ENCODE measurements at places on chromosomes 5 and 9.
A peak's percentile ranks its signal among the peaks of the same experiment; 100 is the strongest.

- DNase-seq, result no peak
Measured at GRCh38 chr5:161399996-161400562, 146.4 kb downstream of the GABRB2 start.

- no peak for DNase-seq
Measured at GRCh38 chr9:129322022-129322621, 144.1 kb upstream of the IER5L start.

GRCh38 chr5:30581198-30581935 is 612.1 kb upstream of the CDH6 start:
- DNase-seq, result no peak

GRCh38 chr5:43484106-43484849 is 613 bp upstream of the TMEM267 start:
- DNase-seq, result peak; percentile 81

DNA sequence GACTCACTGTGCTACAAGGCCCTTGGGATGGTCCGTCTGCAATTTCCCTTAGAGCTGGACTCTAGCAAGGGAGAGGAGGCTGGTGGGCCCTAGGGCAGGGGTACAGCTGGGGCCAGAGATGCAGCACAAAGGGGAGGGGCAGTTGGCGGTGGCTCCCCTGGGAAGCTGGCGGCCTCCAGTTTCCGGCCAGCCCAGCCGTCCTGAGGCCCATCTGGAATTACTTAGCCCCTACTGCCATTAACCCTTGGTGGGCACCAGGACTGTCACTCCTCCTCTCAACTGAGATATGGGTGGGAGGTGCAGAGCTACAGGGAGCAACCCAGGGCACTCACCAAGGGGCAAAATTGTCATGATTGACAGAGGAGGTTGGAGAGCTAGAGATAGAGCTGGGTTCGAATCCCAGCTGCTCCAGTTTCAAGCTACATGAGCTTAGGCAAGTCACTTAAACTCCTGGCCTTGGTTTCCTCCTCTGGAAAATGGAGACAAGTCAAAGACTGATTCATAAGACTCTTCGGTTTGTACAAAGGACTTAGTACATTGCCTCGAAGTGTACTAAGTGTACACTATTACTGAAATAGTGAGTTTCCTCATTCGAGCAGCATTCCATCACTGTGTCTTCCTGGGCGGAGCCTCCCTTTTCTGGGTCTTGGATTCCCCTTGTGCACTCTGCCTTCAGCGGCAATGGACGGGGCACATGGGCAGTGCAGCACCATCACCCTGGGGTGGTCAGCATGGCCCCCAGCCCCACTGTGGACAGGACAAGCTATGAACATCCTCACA is 2.7 kb upstream of the PDGFRB start:
- no peak for DNase-seq

DNA sequence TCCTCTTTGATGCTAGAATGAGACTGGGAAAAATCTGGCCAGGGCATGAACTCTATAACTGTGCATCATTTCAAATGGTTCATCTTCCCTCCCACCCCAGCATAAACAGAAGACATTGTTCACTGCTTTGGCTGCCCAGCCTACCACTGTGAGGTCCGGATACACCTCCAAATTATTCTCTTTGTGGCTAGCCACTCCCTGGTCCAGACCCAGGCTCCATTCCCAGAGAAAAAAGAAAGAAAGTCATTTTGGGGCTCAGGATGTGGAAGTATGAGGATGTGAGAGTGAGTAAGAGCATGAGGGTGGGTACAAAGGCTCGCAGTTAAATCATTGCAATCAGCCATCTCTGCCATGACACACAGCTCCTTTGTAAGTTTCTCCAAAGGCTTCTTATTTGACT is 559.2 kb downstream of the PSAT1 start:
- no peak for DNase-seq

DNA sequence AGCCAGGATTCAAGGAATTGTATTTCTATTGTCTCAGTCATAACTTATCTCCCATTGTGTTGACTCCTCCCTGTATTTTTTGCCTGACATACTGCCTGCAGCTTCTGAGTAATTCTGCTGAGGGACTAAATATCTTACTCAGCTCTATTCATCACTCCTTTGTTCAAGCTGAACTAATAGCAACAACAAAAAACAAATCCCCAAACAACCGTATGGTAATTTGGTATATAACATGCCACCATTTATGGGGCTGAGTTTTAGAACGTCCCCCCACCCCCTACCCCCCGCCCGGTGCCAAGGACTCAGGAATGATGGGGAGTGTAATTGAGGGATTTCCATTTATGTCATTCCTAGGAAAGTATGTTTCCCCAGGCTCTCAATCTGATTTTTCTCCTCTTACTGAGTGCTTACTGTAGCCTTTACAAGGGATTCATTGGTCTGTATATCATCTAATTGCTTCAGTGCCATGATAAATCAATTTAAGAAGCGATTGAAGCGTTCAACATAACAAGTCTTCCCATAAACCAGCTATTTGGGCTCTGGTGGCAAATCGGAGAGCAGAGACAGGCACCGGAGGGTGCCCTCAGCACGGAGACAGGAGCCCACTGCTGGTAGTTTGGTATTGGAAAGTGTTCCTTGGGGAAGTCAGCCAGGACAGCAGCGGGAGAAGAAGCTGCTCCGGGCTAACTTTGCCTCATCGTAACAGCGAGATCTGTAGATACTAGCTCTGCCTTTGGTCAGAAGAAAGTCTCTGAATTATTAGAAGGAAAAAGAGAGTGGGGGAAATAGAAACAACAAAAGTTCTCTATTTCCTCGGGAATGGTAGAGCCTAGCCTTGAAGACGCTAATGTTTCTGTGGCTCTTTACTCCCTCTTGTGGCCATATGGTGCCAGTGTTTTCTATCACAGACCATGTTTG is 40.7 kb upstream of the HSD17B4 start:
- peak; percentile 44 for DNase-seq

DNA sequence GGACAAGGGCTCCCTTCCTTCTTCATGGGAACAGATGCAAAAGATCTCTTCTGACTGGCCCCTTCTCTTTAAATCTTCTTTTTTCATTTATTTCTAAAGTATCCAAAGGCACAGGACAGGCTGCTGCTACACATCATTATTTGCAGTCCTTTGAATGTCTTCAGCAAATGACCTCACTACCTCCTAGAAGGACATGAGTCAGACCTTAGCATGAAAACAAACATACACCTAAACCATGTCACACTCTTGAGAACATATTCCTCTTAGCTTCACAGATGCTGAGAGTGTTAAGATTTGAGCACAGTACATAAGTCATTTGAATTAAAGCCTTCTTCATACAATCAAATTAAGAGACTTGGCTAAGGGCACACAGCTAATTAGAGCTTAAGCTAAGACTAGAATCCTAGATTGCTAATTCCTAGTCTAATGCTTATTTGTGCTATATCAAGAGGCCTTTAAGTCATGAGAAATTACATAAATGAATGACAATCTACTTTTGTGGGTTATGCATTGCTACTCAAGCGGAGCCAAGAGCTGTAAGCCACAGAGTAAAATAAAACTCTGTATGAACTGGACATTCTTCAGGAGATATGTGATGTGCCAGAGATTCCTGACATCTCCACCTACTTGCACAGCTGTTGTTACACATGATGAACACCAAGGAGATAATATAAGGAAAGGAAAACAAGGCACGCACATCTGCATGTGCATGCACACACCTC is 109.1 kb upstream of the PTGER4 start:
- no peak for DNase-seq

DNA sequence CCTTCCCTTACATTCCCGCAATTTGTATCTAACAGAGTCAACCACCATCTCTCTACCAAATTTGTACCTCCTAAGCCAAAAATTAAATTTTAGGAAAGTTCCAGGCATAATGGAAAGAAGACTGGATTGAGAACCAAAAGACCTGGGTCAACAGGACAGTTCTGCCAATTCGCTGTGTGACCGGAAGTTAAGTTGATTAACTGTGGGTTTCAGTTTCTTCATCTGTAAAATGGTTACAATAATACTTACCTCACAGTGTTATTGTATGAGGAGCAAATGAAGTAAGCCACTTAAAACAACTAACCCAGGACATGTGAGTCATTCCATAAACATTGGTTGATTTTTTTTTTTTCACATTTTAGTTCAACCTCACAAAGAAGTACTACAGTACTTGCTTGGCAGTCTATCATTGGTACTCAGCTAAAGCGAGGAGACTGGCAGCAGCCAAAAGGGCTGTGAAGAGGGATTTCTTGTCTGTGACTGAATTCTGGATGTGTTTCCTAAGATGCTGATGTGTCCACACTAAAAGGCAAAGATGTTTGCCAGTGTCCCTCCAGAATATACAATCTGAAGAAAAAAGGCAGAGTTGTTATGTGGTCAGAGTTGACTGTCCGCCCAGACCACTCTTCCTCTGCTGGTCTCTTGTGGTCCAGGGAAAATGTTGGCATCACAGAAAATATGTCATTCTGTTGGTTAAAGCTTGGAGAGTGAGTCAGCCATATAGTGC is 198.6 kb downstream of the TLE1 start:
- no peak for DNase-seq

GRCh38 chr5:34639852-34640626 is 16.1 kb upstream of the RAI14 start:
- DNase-seq, result no peak

GRCh38 chr5:124718380-124718789 is 28.1 kb downstream of the ZNF608 start:
- DNase-seq, result no peak

GRCh38 chr9:130186839-130187522 is 14.8 kb downstream of the NCS1 start:
- DNase-seq, result no peak

DNA sequence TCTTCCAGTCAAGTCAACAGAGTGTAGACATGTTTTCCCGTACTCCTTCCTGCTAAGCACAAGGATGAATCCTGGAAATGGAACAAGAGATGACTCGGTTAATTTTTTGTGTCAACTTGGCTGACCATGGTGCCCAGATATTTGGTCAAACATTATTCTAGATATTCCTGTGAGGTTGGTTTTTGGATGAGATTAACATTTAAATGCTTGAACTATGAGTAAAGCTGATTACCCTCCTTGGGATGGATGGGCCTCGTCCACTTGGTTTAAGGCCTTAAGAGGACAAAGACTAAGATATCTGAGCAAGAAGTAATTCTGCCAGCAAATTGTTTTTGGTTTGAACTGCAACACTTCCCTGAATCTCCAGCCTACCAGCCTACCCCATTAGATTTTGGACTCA is 338.1 kb upstream of the MSX2 start:
- no peak for DNase-seq

DNA sequence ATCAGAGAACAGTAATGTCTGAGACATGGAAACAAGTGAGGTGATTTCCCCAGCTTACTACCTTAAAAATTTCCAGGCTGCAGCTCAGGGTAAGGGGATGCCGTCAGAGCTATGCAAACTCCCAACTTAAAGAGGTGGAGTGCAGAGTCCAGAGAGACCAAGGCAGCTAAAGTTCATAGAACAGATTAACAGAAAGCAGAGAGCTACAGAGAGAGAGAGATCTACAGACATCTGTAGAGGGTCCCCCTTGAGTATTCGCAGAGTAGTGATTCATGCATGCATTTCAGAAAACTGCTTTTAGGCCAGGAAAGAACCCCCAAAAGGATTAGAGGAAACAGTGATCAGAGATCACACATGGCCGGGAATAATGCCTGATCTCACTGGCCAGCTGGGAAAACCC is 306.2 kb upstream of the PUM3 start:
- DNase-seq, result no peak

DNA sequence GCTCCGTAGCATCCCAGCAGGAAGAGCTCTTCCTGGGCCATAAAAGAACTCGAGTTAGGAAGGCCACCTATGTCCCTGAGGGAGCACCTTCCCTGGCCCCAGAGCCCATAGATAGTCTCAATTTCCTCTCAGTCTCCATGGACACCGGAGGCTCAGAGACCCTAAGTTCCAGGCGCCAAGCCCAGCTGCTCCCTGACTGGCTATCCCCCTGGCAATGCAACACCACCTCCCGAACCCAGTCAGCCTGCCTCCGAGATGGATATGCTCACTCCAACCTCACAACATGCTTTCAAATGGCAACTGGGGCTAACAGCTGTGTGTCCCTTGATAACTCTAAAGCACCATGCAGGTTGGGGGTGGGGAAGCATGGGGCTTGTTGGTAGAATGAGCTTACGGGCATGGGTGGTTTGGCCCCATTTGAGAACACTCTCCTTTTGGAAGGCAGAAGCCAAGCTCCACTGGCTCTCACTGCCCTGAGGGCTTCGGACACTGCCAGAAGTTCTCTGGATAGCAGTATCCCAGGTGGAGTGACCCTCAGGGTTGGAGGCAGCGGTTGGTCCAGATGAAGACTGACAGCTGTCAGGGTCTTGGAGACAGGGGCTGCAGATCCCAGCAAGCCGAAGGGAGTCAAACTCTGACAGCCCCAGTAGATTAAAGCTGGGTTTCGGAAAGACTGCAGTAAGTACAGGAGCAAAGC is 165.3 kb downstream of the PAX5 start:
- DNase-seq, result no peak

- no peak for DNase-seq
Measured at GRCh38 chr9:93898026-93898425, 57.1 kb downstream of the BARX1 start.

DNA sequence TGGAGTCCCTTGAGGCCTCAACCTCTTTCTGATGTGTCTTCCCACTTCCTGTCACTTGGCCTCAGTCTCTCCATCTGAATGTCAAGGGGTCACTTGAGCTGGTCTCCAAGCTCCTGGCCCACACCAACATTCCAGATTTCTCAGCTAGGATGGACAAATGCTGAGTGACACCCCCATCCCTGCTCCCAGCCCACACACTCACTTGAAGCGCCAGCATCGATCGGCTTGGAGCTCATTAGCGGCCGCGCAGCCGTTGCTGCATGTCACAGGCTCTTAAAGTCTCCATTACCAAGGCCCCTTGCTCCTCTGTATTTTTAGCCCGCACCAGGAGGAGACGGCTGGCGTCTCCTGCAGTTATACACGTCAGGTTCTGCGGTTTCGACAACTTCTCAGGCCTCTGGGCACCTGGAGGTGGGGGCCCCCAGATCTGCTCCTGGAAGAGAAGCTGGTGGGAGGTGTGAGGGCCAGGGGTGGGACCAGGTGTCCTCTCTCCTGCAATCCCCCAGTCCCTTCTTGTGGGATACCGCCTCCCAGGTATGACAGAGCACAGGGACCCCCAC is 33.4 kb upstream of the ARAP3 start:
- DNase-seq, result no peak

DNA sequence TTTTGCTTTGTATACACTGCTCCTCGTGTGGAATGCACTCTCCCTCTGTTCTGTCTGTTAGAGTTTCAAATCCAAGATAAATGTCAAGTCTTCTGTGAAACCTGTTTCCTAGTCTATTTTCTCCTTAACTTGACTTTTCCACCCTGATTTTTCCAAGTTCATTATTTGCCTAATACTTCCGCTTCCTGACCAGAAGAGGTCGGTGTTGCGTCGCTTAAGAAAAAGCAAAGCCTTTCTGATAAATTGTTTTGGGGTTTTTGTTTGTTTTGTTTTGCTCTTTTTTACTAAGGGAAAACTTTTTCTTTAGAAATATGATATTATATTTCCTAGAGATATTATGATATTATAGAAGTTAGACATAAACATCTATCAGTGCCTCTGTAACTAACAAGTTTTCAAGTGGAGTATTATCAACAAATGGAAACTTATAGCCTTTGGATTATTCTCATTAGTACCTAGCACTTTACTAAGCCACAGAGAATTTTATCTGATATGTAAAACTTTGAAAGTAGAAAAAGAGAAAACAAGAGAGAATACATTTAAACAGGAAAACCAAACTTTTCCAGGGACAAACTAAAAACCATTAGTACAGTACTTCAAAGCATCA is 55.8 kb downstream of the PHAX start:
- DNase-seq, result peak; percentile 10
